ENCODE measurements at places on chromosomes 4 and X.
A peak's percentile ranks its signal among the peaks of the same experiment; 100 is the strongest.

DNA sequence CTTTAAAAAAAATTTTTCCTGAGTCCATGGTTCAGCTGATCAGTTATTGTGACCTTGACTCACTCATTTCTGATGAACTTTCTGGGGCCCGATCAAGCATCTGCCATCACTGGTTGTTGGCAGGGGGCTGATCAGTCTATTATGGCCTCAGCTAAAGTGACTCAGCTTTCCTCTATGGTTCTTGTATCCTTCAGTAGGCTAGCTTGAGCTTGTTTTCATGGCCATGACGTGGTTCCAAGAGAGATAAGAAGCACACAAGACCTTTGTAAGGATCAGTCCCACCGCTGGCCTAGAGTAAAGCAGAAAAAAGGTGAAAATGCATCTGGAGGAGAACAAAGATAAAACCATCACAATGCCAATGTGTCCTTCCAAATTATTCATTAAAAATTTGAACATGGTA is 29.8 kb upstream of the EPGN start:
- DNase-seq, result peak; percentile 33

DNA sequence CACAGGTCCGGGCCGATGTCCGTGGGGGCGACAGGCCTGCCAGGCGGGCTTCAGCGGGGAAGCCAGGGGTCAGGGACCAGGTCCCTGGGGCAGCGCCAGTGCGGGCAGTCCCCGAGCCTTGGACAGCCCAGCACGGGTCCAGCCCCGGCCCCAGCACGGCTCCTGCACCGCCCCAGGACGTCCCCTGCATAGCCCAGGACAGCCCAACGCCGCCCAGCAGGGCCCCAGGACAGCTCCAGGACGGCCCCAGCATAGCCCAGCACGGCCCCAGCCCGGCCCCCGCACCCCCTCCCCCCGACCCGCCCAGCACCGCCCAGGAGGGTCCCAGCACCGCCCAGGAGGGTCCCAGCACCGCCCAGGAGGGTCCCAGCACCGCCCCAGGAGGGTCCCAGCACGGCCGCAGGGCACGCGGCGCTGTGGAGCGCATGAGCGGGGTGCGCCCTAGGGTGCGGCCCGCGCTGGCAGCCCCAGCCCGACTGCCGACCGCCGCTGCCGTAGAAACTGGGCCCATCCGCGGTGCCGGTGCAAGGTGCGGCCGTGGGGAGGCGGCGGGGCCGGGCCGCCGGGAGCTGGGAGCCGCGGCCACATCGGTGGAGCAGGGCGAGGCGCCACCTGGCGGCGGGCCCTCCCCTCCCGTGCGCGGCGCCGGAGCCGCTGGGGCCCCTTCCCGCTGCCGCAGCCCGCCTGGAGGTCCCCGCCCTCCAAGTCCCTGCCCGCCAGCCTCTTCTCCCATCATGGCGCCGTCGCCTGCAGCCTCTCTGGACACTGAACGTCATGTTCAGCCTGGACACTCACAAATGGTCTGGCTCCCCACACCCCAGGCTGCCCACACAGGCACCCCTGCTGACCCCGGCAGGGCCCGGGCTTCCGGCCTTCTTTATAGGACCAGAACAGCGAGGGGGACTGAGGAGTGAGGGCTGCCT is 106.8 kb upstream of the NKX1-1 start:
- DNase-seq, result no peak

- DNase-seq, result no peak
Observed at GRCh38 chr4:126180642-126181041, 865.9 kb downstream of the FAT4 start.

GRCh38 chr4:3767570-3768288 is 1.5 kb downstream of the ADRA2C start:
- DNase-seq, result no peak

GRCh38 chrX:4841216-4841745 is 1127.8 kb upstream of the PRKX start:
- DNase-seq, result no peak

DNA sequence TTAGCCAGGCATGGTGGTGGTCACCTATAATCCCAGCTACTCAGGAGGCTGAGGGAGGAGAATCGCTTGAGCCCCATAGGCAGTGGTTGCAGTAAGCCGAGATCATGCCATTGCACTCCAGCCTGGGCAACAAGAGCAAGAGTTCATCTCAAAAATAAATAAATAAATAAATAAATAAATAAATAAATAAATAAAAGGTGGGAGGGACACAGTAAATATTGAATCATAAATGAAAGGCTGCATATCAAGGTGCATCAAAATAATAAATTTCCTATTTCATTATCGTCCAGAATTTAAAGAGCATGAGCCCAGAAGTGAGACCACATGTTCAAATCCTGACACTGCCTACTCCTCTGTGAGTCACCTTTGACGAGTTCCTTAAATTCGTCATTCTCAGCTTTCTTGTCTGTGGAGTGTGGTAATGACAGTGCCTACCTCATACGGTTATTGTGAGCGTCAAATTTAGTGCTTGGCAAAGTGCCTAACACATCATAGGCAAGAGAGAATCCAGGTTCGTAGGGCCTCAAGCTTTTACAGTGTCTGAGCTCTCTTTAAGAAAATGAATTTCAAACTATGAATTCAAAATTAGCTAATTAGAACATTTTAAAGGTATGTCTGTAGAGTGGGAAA is 49.9 kb downstream of the IL15 start:
- peak; percentile 43 for DNase-seq

Measured in brain microvascular endothelial cell (primary cell).